Stimulated activated CD4-positive, alpha-beta T cell treated with anti-CD3 and anti-CD28 coated beads, Interleukin-2, amount 100 ng/mL, for 4 hours (primary cell): ENCODE measurements at places on chromosomes 12 and 14.

DNA sequence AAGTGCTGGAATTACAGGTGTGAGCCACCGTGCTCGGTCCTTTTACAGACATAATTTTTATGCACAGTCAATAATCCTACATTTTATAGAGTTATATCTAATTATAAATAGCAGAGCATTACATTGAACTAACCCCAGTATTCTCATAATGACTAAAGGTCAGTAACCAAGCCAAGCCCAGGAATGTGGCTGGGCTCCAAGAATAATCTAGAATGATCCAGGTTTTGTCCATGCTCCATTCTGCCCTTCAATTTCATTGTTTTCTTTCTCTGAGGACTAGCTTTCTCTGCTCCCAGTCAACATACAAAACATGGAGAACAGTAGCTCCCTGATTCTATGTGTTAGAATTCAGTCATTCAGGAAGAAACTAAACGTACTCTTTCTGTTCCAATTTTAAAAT, 92.1 kb upstream of the KRR1 start:
- no peak for DNase-seq

DNA sequence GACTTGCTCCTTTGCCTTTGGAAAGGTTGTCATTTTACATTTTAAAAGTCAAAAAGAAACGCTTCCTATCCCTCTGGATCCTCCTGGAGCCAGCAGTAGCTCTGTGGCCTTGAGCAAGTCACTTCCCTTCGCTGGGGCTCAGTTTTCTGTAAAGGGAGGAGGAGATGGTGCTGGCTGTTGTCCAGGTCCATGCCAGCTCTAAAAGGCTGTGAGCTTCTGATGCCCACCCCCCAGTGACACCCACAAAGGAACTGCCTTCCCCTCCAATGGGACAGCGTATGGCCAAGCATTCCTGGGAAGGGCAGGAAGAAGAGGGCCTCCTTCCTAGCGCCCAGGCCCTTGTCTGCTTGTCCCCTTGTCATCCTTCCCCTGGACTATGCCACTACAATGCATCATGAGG, 81.5 kb downstream of the NTF3 start:
- DNase-seq: no peak

DNA sequence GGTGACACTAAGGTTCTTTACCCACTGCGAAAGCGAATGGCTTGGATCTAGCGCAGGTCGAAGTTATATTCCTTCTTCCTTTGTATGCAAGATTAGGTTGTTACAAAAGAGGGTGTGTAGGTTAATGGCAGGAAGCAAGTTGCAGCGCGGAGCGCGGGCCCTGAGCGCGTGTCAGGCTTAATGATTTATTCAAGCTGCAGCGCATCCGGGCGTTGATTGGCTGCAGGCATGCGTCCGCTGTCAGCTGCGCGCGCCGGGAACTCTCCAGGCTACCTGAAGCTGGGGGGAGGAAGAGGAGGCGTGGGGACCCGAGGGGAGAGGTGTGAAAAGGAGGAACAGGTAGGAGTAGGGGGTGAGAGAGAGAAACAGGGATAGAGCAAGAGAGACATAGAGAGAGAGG, 7.4 kb downstream of the ASCL1 start:
- no peak for DNase-seq

DNA sequence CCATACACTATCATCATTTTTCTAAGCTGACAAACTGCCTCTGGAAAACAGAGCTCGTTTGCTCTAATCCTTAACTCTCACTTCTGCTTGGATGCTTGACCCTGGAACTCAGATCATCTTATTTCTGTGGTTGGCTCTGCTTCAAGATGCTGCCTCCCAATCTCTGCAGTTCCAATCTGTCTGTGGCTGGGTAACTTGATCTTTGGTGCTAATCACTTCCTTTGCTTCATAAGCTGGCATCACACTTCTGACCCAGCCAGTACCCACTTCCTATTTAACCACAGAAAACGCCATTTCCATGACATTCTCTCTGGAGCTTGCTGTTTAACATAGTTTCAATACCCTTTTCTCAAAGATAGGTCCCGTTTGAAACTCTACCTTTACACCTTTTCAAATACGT, 254.2 kb downstream of the ACSS3 start:
- DNase-seq: no peak

- DNase-seq: no peak
These were observed 234.7 kb upstream of the E2F7 start for GRCh38 chr12:77299910-77300669.

GRCh38 chr14:43041207-43041606, 1434.5 kb downstream of the LRFN5 start:
- DNase-seq: no peak

GRCh38 chr12:92289629-92290349, 144.1 kb upstream of the BTG1 start:
- no peak for DNase-seq

- no peak for DNase-seq
These were observed 59.6 kb upstream of the ACTN1 start for GRCh38 chr14:69038455-69039287.

DNA sequence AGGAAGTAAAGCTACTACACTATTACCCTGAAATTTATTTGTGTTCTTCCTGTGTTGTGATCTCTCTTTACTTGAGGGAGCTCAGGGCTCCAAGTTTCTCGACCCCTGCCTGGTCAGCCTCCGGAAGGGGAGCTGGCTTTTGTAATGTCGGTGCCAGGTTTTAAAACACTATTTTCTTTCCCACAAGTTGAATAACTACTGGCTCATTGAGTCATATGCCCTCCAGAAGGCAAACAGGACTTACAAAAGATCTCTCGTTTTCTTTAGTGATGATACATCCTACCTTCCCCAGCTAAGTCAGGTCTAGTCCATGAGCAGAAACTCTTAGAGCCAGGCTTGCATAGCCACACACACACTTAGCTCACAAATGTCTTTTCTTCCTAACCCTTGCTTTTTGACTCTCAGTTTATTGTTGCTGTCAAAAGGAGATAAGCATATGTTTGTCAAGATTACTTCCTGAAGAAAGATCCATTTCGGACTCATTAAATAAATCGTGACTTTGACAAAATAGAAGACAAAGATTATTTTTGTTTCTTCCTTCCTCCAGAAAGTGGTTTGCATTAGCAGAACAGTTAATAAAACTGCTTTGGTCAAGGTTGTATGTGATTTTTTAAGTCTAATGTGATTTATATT, 209.8 kb upstream of the FLRT2 start:
- no peak for DNase-seq

- DNase-seq: no peak
These were observed 179.0 kb downstream of the FOXN3 start for GRCh38 chr14:89237921-89238529.

DNA sequence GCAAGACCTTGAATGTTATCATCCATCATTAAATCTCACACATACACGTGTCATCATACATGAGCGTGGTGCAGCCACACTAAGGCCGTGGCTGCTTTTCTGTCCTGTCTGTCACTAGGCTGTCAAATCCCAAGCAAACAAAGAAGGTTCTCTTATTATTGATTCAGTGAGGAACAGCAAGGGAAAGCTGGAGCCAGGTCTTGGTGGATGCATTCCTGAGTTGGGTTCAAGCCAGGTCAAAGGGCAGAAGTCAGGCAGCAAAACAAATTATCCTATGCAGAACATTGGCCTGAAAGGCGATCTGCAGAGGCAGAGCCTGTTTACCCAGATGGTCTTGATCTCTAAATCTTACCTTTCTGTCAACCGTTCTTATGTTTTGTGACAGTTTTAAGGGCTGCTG, 252.3 kb downstream of the NEDD1 start:
- DNase-seq: no peak

DNA sequence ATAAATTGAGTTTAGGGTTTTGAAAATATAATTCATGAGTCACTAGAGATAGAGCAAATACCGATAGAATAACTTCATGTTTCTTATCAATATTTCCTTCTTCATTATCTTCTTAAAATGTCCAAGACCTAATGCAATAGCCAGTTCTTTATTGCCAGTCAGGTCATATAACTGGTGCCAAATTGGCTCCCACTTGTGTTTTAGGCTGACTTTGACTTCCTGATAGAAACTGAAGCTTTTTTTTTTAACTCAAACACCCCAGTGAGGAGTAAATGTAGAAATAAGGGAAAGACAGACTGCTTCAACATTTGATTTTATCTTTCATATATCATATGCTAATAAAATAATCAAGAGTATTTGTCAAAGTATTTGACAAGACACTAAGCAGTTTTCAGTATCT, 80.7 kb downstream of the ARMH4 start:
- DNase-seq: no peak

GRCh38 chr12:92215358-92215757, 69.7 kb upstream of the BTG1 start:
- no peak for DNase-seq

GRCh38 chr14:89672636-89673511, 255.8 kb upstream of the FOXN3 start:
- no peak for DNase-seq

DNA sequence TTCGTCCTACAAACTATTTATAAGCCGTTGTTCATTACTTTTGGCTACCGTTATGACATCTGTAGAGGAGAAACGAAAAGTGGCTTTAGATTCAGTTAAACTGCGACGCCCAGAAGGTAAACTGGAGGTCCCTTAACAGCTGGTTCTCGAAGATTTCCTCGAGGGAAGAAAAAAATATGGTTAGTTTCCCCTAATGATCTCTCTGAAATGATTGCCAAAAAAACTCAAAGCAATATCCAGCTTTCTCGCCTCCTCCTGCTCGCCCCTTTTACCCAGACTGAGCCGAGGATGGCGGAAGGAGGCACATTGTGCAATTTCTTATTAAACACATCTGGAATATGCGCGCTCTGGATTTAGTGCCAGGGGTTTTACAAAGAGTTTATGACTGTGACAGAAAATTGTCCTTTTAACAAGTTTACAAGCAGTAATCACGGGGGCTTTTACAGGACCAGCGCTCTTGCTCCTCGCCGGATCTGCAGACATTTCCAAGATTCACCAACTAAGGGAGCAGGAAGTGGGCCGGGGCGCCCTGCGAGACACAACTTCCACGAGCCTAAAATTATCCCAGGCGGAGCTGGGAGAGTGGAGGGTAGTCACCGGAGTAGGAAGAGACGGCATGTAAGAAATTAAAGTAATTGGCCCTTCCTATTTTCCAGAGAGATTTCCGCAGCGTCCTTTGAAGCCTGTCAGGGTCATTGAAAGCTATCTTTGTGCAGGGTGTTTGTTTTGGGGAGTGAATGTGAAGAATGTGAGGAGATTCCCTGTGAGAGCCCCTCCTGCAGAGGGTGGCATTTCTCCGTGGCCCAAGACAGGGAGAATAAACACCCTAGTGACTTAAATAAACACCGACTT, 5.6 kb downstream of the SIX1 start:
- DNase-seq: no peak

GRCh38 chr14:89458713-89459420, 41.8 kb upstream of the FOXN3 start:
- no peak for DNase-seq

DNA sequence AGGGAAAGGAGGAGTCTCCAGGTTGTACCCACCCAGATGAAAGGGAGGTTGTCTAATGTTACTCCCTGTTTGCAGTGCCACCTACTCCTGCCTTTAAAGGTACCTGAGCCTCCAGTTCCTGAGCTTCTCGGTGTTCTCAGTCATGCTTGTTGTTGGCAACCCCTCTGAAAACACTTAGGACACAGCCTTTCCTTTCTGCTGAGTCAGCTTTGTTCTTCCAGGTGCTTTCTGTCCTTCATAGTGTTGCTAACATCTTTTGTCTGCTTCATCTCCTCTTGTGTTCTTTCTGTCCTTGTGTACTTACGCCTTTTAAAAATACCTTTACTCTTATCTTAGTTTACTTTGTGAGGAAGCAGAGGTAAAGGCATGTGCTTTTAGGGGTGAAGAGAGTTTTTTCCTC, 97.0 kb upstream of the NEDD1 start:
- no peak for DNase-seq

DNA sequence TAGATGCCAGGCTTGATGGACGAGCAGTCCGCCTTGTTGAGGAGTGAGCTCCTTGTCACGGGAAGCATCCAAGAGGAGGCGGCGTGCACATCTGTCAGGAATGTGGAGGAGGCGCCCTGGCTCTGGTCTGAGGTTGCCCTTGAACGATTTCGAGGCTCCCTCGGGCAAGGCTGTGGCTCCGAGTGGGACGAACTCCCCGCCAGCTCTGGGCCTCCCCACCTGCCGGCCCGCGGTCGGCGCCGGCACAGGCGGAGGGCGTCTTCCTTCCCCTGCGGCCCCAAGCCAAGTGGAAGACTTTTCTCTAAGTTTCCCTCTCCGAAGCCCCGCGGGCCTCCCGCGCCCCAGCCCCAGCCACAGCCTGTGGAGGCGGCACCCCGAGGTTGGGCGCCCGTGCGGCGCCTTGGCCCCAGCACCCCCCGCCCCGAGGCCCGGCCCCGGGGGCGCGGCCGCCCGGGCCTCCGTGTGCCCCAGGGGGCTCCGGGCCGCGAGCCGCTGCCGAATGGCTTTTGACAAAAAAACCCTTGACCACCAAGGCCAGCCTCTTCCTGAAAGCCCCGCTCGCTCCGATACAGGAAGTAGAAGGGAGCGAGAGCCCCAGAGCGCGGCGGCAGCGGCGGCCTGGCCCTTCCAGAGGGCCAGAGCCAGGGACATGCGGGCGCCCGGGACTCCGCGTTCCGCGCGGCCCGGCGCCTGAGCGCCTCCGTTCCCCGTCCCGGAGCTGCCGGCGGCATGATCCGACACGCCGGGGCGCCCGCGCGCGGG, at the start of gene RIN3:
RIN3 (plus strand) TSS at position 578 of the 762 bp plus-strand sequence; CDS start at position 730, 152 bp downstream.
- DNase-seq: peak; percentile 19

- DNase-seq: no peak
These were observed 13.4 kb upstream of the KLHL42 start for GRCh38 chr12:27766587-27766986.

- DNase-seq: no peak
These were observed 185.8 kb downstream of the EGLN3 start for GRCh38 chr14:33764876-33765650.

- DNase-seq: no peak
These were observed 148.5 kb downstream of the FOXN3 start for GRCh38 chr14:89268514-89268913.

DNA sequence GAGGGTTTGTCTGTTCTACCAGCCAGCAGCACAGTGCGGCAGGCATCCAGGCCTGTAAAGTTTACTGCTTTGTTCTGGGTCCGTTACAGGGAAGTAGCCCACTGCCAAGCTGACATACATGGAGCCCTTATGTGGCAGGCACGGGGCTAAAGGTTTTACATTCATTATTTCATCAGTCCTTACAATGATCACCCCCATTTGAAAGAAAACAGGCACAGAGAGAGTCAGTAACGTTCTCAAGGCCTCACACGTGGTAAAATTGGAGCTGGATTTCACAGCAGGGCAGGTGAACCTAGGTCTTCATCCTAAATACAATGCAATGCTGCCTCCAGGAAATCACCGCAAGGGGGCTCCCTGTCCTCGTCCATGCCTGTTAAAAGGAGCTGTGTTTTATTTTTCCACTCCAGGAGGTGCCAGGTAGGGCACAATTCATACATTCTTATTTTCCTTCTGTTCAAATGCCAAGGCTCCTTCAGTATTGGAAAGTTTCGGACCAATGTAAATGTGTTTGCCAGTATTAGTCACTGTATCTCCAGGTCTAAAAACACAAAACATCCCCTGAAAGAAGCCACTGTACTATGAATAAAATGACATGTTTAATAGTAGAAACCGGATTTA, 172.2 kb upstream of the GZMB start:
- peak; percentile 3 for DNase-seq

- DNase-seq: no peak
These were observed 1934.2 kb upstream of the SEL1L start for GRCh38 chr14:83467811-83468210.
